K562 (cell line): ENCODE measurements at places on chromosomes 16 and 17. TPM values are rescaled to one million over a fixed set of nuclear protein-coding genes. Genes with fewer than 3 reads are reported as not detected.

ANKFY1 gene
- total RNA-seq, result 25.6 and 27.6 TPM in 2 replicates

C1QL1 gene
- total RNA-seq, result not detected in 2 replicates

PRKAR1A gene
- total RNA-seq, result 83.4 and 87.2 TPM in 2 replicates

SMG1 gene
- total RNA-seq, result 54.8 and 59.4 TPM in 2 replicates

CCL4L2 gene
- 0.38 and 0.42 TPM in 2 replicates for total RNA-seq

PROCA1 gene
- total RNA-seq, result 5.3 and 5.6 TPM in 2 replicates

SCIMP gene
- 0.07 and 0.11 TPM in 2 replicates for total RNA-seq

TBC1D3G gene
- total RNA-seq, result not detected in 2 replicates

WFIKKN2 gene
- 0.07 TPM in 1 of 2 replicates, not detected in the other for total RNA-seq

CMTM2 gene
- total RNA-seq, result not detected in 2 replicates

DNA sequence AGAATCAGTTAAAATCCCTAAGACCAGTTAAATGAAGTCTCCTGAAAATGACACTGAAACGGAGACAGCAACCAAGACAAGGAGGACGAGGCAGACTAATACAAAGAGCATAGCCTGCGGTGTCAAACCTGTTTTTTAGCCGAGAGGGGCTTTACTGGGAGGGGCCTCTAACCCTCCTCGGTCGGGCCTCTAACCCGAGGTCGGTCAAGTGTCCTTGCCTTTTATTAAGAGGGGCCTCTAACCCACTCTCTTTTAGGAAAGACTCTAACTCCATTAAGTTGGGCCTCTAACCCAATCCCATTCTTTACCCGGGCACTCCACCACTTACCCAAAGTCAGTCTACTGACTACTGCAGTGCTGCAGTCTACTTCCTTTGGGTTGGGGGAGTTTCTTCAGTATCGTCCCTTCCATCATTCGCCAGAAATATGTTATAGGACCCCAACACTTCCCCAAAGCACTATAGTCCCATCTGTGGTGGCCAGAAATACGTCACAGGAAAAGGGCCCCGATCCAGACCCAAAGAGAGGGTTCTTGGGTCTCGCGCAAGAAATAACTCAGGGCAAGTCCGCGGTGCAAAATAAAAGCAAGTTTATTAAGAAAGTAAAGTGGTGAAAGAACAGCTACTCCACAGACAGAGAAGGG is 39.2 kb upstream of the ARL4D start:
- no peaks in the 10 kb centered on the region for H3K36me3 ChIP-seq
- peaks cover 1% of the 10 kb centered on the region; the same call in 2 of the 3 replicates for H3K4me1 ChIP-seq
- peaks cover 5% of the 10 kb centered on the region; the same call in 1 of the 2 replicates for H3K27me3 ChIP-seq
- no peak overlapping the region for H3K27ac ChIP-seq

DNA sequence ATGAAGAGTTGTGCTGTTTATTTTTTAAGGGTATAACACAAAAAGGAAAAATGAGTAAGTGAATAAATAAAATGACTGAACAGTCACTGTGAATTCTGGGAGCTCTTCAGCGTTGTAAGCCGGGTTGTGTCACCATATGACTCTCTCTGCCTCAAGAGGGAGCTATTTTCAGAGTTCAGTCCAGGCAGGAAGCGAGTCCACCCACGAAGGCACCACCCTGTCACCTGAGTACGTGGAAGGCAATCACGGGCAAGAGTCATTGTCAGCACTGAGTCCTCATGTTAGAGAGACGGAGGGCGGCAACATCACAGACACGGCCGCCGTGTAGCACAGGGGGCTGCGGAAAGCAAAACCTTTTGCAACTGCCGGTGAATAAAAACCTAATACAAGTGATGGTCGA is 227.6 kb downstream of the UTP18 start:
- peaks cover 2% of the 10 kb centered on the region; the same call in 1 of the 3 replicates for H3K27me3 ChIP-seq
- no peak overlapping the region for H3K4me3 ChIP-seq
- peak; percentile 34 for DNase-seq
- no peak overlapping the region for H3K27ac ChIP-seq

GRCh38 chr16:69890114-69890891 is 60.8 kb upstream of the CLEC18A start:
- H3K27me3 ChIP-seq, result no peaks in the 10 kb centered on the region
- H3K36me3 ChIP-seq, result peaks cover 9% of the 10 kb centered on the region; the same call in 2 of the 3 replicates
- no peak overlapping the region for H3K4me3 ChIP-seq
- H3K27ac ChIP-seq, result no peak overlapping the region
- H3K4me1 ChIP-seq, result no peaks in the 10 kb centered on the region

- H3K27me3 ChIP-seq, result no peaks in the 10 kb centered on the region
- H3K4me3 ChIP-seq, result peak overlapping the region; percentile 88
- peak overlapping the region; percentile 16; the same call in 2 of the 3 replicates for H3K27ac ChIP-seq
Measured at GRCh38 chr17:27456681-27457359, 572 bp downstream of the KSR1 start.

DNA sequence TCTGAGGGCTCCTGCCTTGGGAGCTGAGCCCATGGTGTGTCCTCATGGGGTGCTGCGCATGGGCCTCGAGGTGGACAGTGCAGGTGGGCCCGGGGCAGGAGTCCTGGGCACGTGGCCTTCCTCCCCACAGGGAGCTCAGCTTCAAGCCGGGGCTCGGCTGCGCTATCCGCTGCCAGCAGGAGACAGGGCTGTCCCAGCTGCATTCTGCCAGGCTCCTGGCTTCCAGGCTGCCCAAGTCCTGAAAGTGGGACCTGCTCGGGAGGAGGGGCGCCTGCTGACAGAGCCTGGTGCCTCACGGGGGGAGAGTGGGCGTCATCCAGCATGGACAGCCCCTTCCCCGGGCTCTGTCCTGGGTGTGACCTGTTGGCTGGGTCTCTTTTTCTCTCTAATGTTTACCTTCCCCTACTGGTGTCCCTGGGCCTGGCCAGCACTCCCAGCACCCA is 7.1 kb downstream of the TRAF7 start:
- DNase-seq, result no peak
- H3K4me1 ChIP-seq, result no peaks in the 10 kb centered on the region
- no peak overlapping the region for H3K27ac ChIP-seq
- H3K4me3 ChIP-seq, result no peak overlapping the region
- H3K27me3 ChIP-seq, result no peaks in the 10 kb centered on the region

DNA sequence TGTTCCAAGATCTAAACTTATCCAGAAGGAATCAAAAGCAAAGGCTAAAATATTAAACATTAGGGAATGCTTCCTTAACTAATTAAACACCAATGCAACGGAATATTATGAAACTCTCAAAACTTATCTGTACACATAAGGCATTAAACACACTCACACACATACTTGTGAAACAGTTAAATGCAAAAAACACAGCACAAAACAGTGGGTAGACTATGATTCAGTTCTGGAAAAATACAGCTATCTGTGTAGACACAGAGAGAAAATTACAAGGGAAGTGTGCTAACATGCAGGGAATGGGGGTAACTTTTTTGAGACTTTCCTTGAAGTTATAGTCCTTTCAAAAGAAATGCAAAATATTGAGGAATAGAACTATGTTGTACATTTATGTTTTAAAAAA is 36.7 kb upstream of the CCL1 start:
- peaks cover 9% of the 10 kb centered on the region for H3K4me1 ChIP-seq
- H3K36me3 ChIP-seq, result no peaks in the 10 kb centered on the region
- no peak overlapping the region for H3K4me3 ChIP-seq
- DNase-seq, result no peak
- H3K27ac ChIP-seq, result no peak overlapping the region

GRCh38 chr16:2090777-2091546 is 43.2 kb downstream of the TSC2 start:
- H3K27me3 ChIP-seq, result no peaks in the 10 kb centered on the region
- no peak overlapping the region for H3K27ac ChIP-seq
- peak; percentile 59 for DNase-seq
- no peak overlapping the region for H3K4me3 ChIP-seq
- H3K36me3 ChIP-seq, result peaks cover 74% of the 10 kb centered on the region; the same call in 2 of the 3 replicates
- H3K4me1 ChIP-seq, result no peaks in the 10 kb centered on the region

- peak; percentile 57 for DNase-seq
- H3K4me1 ChIP-seq, result peaks cover 62% of the 10 kb centered on the region
- H3K27me3 ChIP-seq, result no peaks in the 10 kb centered on the region
- no peak overlapping the region for H3K4me3 ChIP-seq
- H3K36me3 ChIP-seq, result no peaks in the 10 kb centered on the region; the same call in 2 of the 3 replicates
Measured at GRCh38 chr17:64084086-64084939, 45.6 kb downstream of the ERN1 start.

DNA sequence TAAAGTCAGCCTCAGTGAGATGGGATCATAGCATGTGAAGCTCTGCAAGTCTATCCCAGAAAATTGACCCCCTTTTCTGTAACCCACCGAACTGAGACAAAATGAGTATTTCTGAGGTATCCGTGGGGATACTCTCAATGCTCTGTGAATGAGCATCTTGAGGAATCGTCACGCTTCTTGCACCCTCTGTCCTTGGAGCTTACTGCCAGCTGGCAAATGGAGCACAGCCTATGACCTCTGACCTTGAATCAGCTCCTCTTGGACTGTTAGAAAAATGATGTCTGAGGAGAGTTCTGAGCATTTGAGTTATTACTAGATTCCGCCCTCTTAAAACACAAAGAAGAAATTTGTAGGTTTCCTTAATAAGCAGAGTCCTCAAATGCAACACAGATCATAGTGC is 342.1 kb downstream of the ZFHX3 start:
- no peak for DNase-seq
- no peaks in the 10 kb centered on the region for H3K4me1 ChIP-seq
- no peaks in the 10 kb centered on the region for H3K27me3 ChIP-seq
- no peak overlapping the region for H3K4me3 ChIP-seq
- H3K27ac ChIP-seq, result no peak overlapping the region

- H3K36me3 ChIP-seq, result peaks cover 62% of the 10 kb centered on the region; the same call in 2 of the 3 replicates
- no peak overlapping the region for H3K27ac ChIP-seq
- peaks cover 5% of the 10 kb centered on the region for H3K4me1 ChIP-seq
- no peak overlapping the region for H3K4me3 ChIP-seq
Measured at GRCh38 chr17:37309051-37309450, 66.7 kb upstream of the C17orf78 start.

- H3K36me3 ChIP-seq, result no peaks in the 10 kb centered on the region
- H3K4me1 ChIP-seq, result peaks cover 23% of the 10 kb centered on the region
- no peak overlapping the region for H3K4me3 ChIP-seq
- peaks cover 11% of the 10 kb centered on the region; the same call in 1 of the 3 replicates for H3K27me3 ChIP-seq
Measured at GRCh38 chr17:28386391-28386790, 14.9 kb downstream of the SARM1 start.

GRCh38 chr17:413016-413350 is 60.4 kb upstream of the RPH3AL start:
- no peak overlapping the region for H3K4me3 ChIP-seq
- peaks cover 22% of the 10 kb centered on the region for H3K27me3 ChIP-seq
- DNase-seq, result no peak
- H3K27ac ChIP-seq, result no peak overlapping the region
- H3K36me3 ChIP-seq, result no peaks in the 10 kb centered on the region

DNA sequence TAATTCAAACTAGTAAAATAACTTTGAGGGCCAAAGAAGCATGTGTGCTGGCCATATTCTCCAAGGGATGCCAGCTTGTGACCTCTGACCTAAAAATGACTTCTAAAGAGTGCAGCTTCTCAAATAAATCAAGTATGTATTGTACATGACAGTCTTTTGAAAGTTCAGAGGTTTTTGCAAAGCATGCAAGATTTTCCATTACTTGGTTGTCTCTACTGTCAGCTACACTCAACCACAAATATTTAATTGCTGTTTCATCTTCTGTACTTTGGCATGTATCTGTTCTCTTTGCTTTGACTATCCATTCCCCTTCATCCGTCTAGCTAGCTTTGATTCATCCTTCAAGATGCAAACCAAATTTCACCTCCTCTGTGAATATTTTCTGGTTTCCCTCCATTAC is 121.9 kb upstream of the HS3ST2 start:
- peaks cover 6% of the 10 kb centered on the region; the same call in 2 of the 3 replicates for H3K27me3 ChIP-seq
- H3K36me3 ChIP-seq, result no peaks in the 10 kb centered on the region
- no peak overlapping the region for H3K27ac ChIP-seq
- no peak for DNase-seq
- no peak overlapping the region for H3K4me3 ChIP-seq
- no peaks in the 10 kb centered on the region for H3K4me1 ChIP-seq

- H3K36me3 ChIP-seq, result peaks cover 43% of the 10 kb centered on the region; the same call in 2 of the 3 replicates
- DNase-seq, result peak; percentile 71
- H3K27ac ChIP-seq, result no peak overlapping the region
- no peaks in the 10 kb centered on the region for H3K27me3 ChIP-seq
Measured at GRCh38 chr16:785563-786535, 2.3 kb downstream of the RPUSD1 start.

DNA sequence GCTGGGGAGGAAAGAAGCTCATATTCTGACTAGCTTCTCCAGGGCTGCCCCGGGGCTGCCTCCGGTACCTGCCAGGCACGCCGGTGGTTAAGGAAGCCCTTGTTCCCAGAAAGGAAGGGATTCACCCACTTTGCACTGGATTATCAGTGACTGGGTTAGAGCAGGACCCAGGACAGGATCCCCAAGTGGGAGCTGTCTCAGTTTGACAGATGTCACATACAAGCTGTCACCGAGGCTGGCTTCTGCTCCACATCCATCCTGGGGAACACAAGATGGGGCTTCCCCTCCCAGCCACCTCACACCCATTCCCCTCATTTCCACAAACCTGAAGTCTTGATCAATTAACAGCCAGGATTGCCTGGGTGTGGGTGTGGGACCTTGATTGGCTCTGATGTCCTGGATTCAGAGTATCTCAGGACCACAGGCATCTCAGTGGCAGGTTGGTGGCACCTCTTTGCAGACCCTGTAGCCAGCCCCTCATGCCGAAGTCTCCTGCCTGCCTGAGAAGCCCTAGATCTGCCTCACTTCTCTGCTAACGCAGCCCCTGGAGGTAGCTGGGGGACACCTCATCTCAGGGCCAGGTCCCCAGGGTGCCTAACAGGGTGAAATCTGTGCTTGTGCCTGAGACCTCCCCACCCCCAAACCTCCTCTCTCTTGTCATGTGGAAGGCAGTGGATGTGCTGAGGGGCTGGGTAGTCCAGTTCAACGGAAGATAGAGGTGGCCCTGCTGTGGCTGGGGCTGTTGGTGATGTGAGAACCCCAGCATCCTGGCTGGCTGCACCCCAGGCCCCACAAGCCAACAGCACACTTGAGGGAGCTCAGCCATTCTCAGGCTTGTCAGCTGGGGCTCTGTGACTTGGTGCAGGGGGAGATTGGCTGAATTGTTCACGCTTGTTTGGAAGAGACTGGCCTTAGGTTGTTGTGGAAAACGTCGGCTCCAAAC is 1.4 kb downstream of the CACNG5 start:
- no peak overlapping the region for H3K4me3 ChIP-seq
- H3K27me3 ChIP-seq, result peaks cover 18% of the 10 kb centered on the region
- no peak for DNase-seq
- H3K27ac ChIP-seq, result no peak overlapping the region
- H3K36me3 ChIP-seq, result no peaks in the 10 kb centered on the region

DNA sequence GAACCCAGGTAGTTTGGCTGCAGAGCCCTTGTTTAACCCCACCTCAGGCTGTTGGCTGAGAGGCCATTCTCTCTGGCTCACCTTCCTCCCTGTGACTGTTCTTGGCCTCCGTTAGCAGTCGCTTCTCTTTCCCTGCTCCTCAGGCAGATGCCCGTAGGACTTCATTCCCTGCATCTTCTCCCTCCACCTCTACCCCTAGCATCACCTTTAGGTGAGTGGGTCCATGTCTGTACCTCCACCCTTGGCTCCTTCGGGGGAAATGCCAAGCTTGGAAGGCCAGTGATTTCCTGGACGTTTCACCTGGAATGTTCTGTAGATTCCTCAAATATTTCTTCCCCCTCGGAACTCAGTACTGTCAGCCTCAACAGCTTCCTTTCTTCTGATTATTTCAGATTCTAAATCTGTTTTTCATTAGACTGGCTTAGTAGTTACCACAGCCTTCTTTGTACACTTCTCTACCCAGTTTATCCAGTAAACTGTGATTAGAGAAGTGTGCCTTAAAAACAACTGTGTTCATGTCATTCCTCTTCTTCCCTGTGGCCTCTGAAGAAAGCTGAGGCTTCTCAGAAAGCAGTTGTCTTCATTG is 227.9 kb downstream of the MSI2 start:
- H3K36me3 ChIP-seq, result no peaks in the 10 kb centered on the region; the same call in 2 of the 3 replicates
- H3K4me3 ChIP-seq, result no peak overlapping the region
- H3K4me1 ChIP-seq, result peaks cover 8% of the 10 kb centered on the region
- no peaks in the 10 kb centered on the region for H3K27me3 ChIP-seq

GRCh38 chr17:83058266-83058798 is 21.1 kb upstream of the METRNL start:
- H3K27me3 ChIP-seq, result peaks cover 11% of the 10 kb centered on the region; the same call in 2 of the 3 replicates
- H3K4me3 ChIP-seq, result no peak overlapping the region
- H3K4me1 ChIP-seq, result peaks cover 65% of the 10 kb centered on the region
- H3K27ac ChIP-seq, result no peak overlapping the region
- DNase-seq, result no peak
- H3K36me3 ChIP-seq, result no peaks in the 10 kb centered on the region
